ENCODE measurements at places on chromosomes 6 and 20. TPM values are rescaled to one million over a fixed set of nuclear protein-coding genes. Genes with fewer than 3 reads are reported as not detected.
A peak's percentile ranks its signal among the peaks of the same experiment; 100 is the strongest.

PNLDC1 gene
- 0.14 TPM for total RNA-seq

DNA sequence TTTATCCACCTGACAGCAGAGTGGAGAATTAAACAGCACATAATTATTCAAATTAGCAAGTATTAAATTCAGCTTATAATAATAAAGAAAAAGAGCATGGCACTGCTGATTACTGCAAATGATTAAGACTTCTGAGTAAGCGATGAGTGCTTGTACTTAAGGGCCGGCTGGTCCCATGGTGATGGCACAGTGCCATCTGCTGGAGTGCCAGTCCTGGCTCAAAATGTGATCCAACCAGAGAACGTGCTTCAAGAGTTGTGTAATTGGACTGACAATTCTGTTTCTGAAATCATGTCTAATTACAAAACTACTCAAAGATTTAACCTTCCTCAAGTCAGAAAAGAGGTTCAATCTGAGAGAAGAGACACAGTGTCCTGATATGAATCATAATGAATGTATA lies 181.6 kb upstream of the RGS17 start:
- peak; percentile 15 for DNase-seq

SNAI1 gene
- total RNA-seq = 1.7 TPM

ANKRD66 gene
- not detected for total RNA-seq

- DNase-seq = no peak
Measured at GRCh38 chr20:50585678-50586077, 75.5 kb downstream of the PTPN1 start.

DNA sequence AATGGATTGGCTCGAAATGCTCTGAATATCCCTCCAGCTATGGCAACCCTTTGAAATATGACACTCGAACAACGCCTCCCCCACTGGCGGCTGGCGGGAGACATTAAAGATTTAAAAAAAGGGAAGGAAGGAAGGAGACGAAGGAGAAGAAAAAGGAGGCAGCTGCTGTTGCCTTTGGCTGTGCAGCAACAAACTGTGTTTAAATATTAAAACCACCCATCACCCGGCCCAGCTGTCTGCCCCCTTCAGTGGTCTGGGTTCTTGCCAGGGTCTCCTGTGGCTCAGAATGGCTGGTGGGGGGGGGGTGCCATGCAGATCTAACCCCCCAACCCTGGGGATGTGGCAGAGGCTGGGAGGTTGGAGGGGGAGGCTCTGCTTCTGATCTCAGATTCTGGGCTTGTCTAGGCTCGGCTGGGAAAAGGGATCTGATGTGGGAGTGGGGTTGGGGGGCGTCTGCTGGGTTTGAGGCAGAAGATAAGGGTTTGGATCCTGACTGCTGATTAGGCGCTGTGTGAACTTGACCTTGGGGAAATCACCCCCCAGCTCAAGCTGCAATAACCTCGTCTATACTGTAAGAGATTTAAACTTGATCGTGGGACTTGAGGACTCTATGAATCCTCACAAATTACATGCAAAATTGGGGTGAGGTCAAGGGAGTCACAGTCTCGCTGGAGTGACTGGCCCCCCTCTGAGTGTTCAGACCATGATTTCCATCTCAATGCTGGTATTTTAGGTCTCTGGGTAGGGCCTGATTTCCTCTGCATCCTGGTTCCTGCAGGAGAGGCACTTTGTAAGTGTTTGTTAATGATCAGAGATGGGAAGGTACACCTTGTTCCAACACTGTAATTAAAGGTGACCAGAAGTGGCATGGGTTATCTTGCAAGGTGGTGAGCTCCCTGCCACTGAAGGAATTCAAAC lies 40.3 kb upstream of the BLCAP start:
- DNase-seq = no peak

COL19A1 gene
- not detected for total RNA-seq

DNA sequence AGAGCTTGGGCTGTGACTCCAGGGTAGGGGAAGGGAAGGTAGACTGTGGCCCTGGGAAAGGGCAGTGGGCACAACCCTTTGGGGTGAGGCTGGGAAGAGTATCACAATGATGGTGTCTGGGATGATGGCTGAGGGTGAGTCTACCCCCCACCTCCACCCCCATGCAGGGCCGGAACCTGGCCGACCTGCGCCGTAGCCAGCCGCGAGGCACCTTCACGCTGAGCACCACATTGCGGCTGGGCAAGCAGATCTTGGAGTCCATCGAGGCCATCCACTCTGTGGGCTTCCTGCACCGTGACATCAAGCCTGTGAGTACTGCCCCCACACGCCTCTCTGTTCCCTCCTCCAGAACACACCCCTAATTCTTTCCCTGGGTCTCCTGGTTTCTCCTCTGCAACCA lies 10.1 kb downstream of the TTBK1 start:
- DNase-seq = no peak

BNIP5 gene
- not detected for total RNA-seq

DNA sequence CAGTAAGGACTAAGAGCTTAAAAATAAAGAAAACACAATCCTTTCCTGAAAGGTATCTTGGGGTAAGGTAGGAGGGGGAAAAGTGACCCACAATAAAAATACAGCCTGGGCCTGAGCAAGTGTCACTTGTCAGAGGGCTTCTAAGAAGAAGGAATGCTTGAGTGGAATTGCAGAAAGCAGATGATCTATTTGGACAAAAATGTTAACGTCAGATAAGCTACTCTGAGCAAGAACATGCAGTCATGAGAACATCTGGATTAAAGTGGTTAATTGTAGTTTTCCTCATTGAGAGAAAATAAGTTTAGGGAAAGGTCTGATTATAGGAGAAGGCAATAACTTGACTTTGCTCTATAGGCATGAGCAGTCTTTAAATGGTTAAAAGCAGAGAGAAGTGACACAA lies 581.9 kb downstream of the HTR1B start:
- no peak for DNase-seq

DNA sequence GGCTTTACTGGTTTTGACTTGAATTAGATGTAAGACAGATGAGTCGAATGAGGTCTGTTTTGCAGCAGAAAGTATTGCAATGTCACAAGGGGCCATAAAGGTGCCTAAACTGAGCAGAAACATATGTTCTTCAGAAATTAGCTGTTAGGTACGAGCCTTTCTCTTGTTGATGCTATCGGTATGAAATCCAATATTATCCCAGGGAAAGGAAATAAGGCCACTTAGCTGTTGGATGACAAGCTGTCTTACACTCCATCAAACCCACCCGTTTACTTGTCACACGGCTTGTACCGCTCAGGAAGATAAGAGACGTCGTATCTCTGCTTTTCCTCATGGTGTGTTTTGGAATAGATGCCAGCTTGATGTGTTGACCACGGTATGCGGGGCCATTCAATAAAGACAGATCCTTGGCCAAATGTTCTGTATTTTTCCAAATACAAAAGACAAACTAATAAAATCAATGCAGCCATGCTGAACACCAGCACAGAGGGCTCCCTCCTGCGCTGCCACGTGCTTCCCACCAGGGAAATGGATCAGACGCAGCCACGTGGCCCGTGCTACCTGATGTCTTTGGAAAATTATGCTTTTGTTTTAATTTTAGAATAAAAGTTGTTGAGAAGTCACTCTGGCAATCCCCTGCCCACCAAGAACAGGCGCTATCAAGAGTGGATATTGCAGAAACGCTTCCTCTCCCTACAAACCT lies 255.9 kb upstream of the SULF2 start:
- no peak for DNase-seq

- DNase-seq = peak; percentile 18
Measured at GRCh38 chr6:143677891-143678791, at the start of gene PHACTR2. Gene PHACTR2 (plus strand): TSS chr6:143677965. CDS start chr6:143678164, 199 bp downstream.

DNA sequence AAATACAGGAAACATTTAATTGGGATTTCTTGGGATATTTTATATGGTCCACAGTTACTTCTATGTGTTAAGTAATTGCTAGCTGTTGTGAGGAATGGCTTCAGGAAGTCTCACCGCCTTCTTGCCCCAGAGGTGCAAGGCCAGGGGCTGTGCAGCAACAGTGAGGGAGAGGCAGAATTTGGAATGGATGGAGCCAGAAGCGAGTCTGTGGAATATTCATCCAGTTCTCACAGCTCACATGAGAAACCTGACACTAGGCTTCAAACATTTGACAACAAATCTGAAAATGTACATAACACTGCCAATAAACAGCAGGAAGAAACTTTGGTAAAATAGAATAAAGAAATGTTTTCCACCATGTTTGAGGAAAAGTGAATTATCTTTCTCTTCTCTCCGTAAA lies 66.5 kb downstream of the GPR6 start:
- no peak for DNase-seq

UBE2C gene
- total RNA-seq = 0.52 TPM

DNA sequence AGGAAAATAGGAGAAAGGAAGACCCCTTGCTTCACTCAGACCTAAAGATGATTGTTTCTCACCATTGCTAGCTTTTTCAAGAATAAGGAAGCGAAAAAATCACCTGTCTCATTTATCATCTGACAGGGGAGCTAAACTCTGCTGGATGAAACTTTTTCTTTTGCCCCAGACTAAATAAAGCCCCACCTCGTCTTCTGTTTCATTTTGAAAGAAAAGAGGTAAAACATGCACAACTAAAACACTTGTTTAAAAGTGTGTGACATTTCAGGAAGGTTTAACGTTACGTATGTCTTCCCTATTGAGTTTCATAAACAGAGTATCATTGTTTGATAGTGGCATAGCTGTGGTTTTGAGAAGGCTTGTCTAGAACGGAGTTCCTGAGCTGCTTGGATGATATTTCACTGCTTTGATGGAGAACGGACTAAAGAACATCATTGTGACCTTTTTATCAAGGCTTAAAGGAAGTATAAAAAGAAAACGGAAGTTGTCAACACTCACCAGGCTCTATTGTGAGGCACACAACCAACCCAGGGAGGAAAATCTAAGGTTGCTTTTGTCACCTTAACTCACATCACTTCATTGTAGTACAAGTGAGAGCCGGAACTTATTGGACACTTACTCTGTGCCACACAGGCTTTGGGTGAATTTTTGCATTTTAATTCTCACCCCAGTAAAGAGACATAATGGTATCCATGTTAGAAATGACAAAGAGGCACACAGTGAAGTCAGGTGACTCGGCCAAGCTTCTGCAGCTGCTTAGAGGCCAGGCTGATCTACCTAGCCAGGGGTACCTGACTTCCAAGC lies 29.5 kb downstream of the TSHZ2 start:
- peak; percentile 11 for DNase-seq

Data from CD4-positive, alpha-beta T cell (primary cell).